ENCODE measurements at places on chromosomes 11 and 22. TPM values are rescaled to one million over a fixed set of nuclear protein-coding genes. Genes with fewer than 3 reads are reported as not detected.

JHY gene
- 4.4 TPM for polyA plus RNA-seq

EED gene
- 11.3 TPM for polyA plus RNA-seq

BAIAP2L2 gene
- 1.2 TPM for polyA plus RNA-seq

ASPHD2 gene
- polyA plus RNA-seq, result 2.5 TPM

SCGB1D2 gene
- polyA plus RNA-seq, result not detected

OR2AG2 gene
- polyA plus RNA-seq, result 0.28 TPM

PVALB gene
- not detected for polyA plus RNA-seq

TIGD3 gene
- 0.04 TPM for polyA plus RNA-seq

P2RY6 gene
- 0.56 TPM for polyA plus RNA-seq

NRXN2 gene
- polyA plus RNA-seq, result 0.05 TPM

SUN2 gene
- 98.4 TPM for polyA plus RNA-seq

OR8D4 gene
- not detected for polyA plus RNA-seq
